Suppressor macrophage treated with lipopolysaccharide for 4 hours (primary cell): ENCODE measurements at places on chromosomes 3 and 15.

- no peak for DNase-seq
Observed at GRCh38 chr3:109648027-109648426, 310.7 kb upstream of the DPPA4 start.

DNA sequence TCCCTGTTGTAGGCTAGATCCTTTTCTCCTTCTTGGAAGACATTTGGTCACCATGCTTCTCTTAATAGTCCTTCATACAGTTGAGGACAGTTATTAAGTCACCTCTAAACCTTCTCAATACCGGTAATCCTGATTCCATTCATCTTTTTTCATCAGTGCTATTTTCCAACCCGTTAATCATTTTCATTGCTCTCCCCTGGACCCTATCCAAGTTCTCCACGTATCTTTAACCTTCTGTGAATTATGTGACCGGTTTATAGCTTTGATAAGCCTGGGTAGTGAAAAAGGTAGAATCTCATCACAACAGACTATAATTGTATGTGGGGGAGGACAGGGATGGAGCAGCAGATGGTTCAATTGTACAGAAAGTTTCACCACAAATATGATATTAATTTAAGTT lies 168.5 kb downstream of the MECOM start:
- no peak for DNase-seq

- no peak for DNase-seq
Observed at GRCh38 chr3:155428563-155428962, 135.1 kb upstream of the STRIT1 start.

DNA sequence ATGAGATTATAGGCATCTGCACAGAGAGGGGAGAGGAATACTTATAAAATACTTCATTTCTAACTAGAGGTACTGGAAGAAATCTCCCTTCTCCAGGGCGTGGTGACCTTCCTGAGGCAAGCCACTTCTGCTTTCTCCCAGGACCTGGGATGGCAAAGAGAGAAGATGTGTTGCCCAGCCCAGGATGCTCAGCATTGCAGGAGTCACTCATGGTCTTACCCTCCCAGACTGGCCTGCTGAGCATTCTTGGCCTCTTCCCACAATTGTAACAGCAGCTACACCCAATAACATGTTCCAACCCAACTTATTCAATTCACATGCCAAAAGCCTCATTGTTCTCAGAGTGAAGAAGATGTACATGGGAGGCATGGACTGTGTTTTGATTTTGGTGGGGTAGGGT lies 37.9 kb downstream of the IL20RB start:
- DNase-seq, result no peak

DNA sequence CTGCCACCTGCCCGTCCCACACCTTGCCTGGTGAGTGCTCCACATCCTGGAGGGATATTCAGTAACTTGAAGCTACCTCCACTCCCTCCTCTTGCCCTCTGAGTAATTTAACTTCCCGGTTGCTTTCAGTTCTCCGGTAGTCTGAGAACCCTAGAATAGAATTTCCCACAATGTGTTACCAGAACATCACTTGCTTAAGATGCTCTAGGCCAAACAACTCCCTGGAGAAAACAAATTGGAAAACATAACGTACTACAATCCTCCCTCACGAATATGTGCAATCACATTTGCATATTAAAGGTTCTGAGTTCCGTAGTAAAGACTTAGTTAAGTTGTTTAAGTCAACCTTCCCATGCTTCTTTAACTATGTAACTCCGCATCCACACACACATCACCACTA lies 44.8 kb downstream of the SLCO2A1 start:
- DNase-seq, result no peak

- DNase-seq, result no peak
Observed at GRCh38 chr3:168531116-168531515, 435.4 kb upstream of the GOLIM4 start.

DNA sequence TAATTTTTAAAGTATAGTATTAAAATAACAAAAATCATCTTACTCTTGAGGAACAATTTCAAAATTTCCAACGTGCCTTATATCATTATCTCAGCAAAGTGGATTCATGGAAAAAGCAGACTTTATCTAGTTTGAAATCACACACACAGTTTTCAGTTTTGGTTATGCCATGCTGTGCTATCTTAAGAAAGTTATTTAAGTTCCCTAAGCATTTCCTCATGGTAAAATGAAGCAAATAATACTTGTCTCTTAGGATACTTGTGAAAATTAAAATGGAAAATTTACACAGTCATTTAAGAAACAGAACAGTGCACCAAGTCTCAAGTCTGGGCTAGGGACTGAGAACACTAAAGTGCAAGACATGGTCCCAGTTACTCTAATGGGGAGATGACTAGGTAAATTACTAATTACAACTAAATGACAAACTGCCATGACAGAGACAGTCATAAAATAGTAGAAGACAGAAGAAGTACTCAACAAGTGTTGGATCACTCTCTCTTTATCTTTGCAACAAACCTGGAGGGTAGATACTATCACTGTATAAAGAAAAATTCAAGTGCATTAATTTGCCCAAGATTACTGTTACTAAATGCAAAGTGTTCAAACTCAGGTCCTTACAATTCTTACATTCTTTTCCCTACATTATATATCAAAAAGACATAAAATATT lies 44.8 kb downstream of the DMXL2 start:
- peak; percentile 71 for DNase-seq
